Activated T-cell treated with anti-CD3 and anti-CD28 coated beads, Interleukin-2, amount 50 U/mL, for 48 hours (primary cell): ENCODE measurements at places on chromosomes 7 and 10.

DNA sequence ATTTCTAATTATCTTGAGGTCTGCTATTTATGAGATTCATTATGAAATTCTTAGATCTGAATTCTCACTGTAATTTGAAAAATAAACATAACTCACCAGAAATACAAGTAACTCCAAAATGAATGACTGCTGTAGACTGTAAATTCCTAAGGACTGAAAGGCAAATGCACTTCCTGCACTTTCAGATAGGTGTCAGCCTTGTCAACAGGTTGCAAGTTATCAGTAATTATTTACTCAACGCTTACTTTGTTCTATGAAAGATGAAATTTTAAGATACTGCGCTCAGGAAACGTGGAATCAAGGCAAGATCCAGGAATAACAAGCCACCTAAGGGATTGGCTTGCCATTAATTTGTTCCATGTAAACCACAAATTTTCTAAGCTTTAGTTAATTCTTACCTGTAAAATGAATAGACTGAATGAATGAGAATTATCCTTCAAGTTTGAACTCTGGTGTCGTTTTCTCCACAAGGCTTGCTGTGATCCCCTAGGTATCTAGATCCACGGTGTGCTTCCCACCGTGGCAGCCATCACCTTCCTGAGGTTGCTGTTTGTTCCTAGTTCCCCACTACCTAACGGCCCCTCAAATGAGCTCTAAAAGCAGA, 12.6 kb downstream of the DHX32 start:
- DNase-seq = no peak

GRCh38 chr7:80896906-80897598, 21.8 kb downstream of the SEMA3C start:
- no peak for DNase-seq

DNA sequence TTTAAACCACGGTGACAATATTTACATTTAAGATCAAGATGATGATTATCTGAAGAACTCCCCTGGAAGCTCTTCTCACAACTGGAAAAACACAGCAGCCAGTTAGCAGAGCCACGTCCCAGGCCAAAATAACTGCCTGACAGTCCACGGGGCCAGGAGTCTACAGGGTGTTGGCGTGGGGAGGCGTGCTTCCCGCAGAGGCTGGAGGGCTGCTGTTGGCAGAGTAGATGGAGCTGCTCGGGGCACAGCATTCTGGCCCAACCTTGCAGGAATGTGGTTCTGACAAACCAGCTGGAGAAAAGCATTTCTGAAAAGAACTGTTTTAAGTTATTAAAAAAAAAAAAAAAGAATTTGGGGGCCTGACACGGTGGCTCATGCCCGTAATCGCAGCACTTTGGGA, 177.9 kb downstream of the EBF3 start:
- DNase-seq = no peak

DNA sequence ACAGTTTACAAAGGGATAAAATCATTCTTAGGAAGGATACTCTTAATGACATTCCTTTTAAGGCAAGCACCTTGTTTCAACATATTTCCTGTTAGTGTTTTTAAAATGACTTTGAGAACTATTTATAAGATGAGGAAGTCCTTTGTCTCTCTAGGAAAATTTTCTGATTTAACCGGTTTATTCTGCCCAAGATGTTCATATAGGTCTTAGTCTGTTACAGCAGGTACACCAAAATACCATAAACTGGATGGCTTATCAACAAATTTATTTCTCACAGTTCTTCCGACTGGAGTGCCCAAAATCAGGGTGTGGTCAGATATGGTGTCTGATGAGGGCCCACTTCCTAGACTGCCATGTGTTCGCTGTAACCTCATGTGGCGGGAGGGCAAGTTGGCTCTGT, 77.9 kb downstream of the GSAP start:
- no peak for DNase-seq

DNA sequence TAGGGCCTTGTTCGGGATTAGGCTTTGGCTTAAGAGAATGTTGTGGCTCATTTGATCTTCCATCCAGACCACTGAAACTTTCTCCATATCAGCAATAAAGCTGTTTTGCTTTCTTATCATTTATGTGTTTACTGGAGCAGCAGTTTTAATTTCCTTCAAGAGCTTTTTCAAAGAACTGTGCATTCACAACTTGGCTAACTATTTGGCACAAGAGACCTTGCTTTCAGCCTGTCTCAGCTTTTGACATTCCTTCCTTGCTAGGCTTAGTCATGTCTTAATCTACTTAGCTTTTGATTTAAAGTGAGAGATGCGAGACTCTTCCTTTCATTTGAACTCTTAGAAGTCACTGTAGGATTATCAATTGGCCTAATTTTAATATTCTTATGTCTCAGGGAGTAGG, 19.1 kb upstream of the AKR1B1 start:
- DNase-seq = no peak

DNA sequence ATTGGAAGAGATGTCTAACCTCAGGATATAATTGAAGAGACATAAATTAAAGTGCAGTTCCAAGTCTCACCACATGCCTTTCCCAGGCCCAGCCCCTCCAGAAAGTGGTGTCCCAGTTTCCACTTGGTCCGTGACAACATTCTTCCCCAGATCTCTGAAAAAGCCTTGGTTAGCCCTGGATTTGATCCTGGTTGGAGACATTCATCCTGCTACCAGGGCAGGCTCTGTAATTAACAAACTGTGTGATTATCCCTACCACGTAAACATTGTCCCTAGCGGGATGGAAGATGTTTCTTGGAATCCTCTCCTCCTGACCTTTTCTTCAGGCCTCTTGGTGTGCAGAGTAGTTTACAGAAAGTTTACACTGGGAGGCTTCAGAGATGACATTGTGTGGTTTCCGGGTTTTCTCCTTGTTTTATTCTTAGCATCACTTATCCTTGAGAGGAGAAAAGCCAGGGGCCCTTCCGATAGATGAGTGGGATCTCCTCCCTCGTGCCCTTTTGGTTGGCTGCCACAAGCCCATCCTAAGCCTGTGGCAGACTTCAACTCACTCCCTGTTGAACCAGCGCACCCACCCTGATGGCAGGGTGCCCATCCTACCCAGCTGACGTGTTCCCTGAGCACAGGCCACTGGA, 83.8 kb downstream of the COL13A1 start:
- DNase-seq = no peak

- DNase-seq = no peak
These were observed 538.0 kb downstream of the DNAJB6 start for GRCh38 chr7:157874870-157875229.

GRCh38 chr7:95534796-95535195, 49.1 kb downstream of the ASB4 start:
- no peak for DNase-seq

DNA sequence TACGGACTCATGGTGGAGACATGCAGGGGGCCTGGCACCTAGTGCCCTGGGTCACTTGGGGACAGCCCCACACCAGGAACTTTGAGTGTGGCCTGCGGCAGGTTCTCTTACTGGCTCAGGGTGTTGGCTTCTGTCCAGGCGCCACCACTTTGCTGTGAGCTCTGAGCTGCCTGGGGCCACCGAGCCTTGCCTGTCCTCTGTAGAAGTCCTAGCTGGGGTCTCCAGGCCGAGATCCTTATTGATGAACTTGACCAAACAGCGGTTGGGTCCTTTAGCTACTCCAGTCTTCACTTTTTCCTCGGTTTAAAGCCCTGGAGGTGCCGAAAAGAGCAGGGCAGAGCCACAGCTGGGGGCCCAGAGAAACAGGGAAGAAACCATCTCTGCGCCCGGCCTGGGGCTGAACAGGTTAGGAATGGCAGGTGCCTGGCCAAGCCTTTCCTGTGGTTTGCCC, 41.3 kb downstream of the ZNF467 start:
- DNase-seq = no peak

DNA sequence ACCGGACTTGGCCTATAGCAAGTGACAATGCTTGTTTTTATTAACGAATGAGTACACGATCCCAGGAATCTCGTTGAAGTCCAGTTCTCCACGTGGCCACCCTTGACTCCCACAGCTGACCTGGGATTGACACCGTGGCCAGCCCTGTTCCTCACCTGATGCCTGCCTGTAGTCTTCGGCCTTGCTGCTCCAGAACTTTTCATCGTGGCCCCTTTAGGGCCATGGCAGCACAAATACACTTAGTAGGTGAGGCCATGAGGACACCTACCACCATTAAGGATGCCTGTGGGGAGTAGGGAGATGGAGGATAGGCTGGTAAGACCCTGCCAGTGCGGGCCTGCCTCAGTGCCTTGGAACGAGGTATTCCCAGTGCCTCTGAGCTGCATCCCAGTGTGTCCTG, 30.6 kb upstream of the INSYN2A start:
- DNase-seq = no peak

GRCh38 chr7:112118581-112119566, 87.3 kb downstream of the DOCK4 start:
- no peak for DNase-seq

DNA sequence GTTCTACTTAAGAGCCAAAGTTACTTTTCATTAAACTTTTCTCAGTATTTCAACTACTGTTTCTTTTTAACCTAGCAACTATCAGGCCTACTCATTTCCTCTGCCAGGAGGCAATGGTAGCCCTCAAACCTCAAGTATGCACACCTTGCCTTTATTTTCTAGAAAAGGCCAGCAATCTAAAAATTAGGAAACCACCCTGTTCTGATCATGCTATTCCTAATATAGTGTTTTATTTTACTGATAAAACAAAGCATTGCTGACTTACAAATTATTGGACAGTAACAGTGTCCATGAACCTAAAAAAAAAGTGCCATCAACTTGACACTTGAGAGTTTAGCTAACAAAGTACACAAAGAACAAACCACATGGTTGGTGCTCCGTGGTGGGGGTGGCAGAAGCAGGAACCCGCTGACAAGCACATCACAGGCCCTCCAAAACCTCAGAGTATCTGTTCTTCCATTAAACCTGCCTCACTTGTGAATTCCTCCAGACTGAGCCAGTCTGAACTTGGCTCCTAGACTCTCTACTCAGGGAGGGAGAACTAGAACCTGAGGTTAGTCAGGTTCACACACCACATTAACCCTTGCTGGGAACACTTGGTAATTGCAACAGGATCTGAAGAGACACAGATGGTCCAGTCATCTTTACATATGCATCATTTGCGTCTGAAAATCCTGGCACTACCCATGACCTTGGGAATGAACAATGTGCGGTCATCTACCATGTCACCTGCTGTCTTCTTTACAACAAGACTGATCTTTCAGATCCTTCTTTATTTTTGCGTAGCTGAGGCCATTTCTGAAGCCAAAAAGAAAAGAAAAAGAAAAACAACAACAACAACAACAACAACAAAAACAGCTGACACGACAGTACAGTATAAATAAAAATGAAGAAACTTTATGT, 31.9 kb downstream of the PIP4K2A start:
- DNase-seq = peak; percentile 64

- no peak for DNase-seq
These were observed 12.3 kb upstream of the EGFR start for GRCh38 chr7:55006499-55006898.

DNA sequence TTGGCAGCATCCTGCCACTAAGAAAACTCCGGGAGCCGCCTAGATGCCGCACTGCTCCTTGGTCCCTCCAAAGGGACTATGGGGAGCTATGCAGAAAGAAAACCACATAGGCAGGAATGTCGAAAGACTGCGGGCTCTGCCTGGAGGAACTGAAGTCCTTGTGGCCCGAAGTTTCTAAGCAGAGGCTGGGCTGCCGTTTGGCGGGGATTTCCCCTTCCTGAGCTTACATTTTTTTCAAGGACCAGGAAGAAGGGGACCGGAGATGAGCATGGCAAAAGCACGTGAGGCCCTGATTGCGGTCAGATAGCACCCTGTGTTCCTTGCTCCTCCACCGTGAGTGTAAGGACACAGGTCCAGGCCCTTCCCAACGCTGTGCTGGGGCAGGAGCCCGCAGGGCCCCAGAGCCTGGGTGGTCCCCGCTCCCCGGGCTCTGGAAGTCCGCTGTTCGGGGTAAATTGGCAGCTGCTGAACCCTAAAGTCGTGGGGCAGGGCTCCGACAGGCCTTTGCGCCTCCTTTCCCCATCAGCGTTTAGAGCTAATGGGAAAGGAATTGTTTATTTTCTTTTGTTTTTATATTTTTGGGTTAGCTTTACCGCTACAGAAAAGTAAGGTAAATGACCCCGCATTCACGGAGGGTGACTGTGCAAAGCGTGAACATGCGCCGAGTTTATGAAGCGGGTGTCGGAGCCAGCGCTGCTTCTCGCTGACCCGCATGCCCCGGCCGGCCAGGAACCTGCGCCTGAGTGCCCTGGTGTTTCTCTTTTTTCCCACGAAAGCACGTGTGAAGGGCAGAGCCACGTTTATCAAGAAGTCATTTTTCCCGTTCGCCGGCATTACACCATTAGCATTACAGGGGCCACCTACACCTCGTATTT, 356.5 kb upstream of the ZNF32 start:
- no peak for DNase-seq

DNA sequence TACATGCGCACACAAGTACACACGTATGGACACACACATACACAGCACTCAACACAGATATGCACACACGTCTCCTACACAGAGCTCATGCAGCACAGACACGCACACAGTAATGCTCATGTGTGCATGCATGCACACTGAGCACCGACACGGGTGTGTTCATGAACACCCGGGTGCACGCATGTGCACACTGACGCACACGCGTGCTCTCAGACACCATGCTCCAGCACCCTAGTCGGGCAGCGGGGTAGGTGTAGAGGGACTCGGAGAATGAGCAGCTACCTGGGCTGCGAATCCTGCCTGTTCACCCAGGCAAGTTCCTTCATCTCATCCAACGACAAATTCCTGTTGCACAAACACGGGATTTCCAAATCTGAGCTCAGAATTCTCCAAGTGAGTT, 184.7 kb downstream of the MAD1L1 start:
- no peak for DNase-seq

- DNase-seq = no peak
These were observed 108.2 kb upstream of the MKLN1 start for GRCh38 chr7:131219312-131220041.

DNA sequence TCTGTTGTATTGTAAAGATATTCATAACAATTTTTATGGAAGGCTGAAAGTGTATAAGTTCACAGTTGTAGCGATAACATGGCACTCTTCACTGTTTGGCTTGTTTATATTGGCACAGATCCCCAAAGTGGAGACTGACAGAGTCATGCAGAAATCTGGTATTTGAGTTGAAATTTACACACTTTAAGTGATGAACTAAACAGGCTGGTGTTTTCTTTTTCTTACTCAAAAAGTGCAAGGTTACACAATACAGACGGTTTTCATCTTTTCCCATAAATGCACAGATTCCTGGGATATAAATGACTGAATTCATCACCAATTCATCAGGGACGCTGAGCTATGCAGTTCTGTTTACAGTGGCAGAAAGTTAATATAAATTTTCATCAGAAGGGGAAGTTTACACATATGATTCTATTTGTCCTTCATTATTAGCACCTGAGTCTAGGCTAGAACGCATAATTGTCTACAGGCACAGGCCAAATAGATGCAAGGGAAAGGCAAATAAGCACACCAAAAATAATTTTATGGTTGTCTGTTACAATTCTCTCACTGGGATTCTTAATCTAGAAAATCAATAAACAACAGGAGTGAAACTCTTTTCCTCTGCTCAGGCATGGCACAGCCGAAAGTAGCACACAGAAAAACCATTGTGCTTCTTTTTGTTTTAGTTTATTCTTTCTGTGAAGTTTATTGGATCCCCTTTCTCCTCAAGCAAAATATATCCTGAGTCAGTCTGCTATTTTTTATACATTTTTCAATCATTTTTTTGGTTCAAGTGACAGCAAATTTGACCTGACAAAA, 88.0 kb downstream of the FOXP2 start:
- DNase-seq = no peak
